ENCODE measurements at places on chromosomes 5 and 9. TPM values are rescaled to one million over a fixed set of nuclear protein-coding genes. Genes with fewer than 3 reads are reported as not detected.
A peak's percentile ranks its signal among the peaks of the same experiment; 100 is the strongest.

DNA sequence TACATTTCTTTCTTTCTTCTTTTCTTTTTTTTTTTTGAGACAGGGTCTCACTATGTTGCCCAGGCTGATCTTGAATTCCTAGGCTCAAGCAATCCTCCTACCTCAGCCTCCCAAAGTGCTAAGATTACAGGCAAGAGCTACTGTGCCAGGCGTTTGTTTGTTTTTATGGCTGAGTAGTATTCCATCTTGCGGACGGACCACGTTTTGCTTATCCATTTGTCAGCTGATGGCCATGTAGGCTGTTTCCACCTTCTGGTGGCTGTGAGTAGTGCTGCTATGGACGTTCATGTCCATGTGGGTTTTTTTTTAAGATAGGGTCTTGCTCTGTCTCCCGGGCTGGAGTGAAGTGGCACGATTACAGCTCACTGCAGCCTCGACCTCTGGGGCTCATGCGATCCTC, 2.5 kb downstream of the DOK3 start:
- no peak for DNase-seq

GRCh38 chr5:135977375-135977928, 22.7 kb upstream of the LECT2 start:
- no peak for DNase-seq

TEK gene
- polyA plus RNA-seq, result 41.4 TPM

SLC25A2 gene
- 0.17 TPM for polyA plus RNA-seq

HMMR gene
- 11.6 TPM for polyA plus RNA-seq

DNA sequence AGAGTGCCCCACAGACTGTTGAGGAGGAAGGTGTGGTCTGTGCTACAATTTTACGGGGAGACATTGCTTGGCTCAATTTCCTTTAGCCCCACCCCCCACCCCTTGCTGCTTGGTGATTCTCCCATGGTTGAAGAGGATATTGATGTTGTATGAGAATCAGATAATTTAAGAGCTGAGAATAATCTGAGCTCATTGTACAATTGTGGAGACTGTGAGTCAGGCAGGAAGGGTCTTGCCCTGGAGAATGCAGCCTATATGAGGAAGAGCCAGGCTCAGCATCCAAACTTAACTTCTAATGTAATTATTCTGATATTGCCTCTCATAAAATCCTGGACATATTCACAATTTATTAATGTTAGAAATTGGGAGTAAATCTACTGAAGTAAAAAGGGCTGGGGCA, 26.1 kb upstream of the OR2S2 start:
- no peak for DNase-seq

FOXD4L6 gene
- 0.23 TPM for polyA plus RNA-seq

PCDHGA2 gene
- polyA plus RNA-seq, result 3.9 TPM

HRCT1 gene
- polyA plus RNA-seq, result 0.78 TPM

- no peak for DNase-seq
Measured at GRCh38 chr5:65120371-65120967, 351.7 kb downstream of the CWC27 start.

DNA sequence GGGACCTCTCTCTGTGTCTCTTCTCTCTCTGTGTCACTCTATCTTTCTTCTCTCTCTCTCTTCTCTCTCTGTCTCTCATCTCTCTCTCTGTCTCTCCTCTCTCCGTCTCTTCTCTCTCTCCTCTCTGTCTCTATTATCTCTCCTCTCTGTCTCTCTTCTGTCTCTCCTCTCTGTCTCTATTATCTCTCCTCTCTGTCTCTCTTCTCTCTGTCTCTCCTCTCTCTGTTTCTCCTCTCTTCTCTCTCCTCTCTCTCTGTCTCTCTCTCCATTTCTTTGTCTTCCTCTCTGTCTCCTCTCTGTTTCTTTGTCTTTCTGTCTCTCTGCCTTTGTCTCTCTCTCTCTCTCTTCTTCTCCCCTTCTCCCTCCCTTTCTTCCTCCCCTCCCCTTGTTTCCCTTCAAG, 3.2 kb upstream of the OLFM1 start:
- DNase-seq, result no peak

DNA sequence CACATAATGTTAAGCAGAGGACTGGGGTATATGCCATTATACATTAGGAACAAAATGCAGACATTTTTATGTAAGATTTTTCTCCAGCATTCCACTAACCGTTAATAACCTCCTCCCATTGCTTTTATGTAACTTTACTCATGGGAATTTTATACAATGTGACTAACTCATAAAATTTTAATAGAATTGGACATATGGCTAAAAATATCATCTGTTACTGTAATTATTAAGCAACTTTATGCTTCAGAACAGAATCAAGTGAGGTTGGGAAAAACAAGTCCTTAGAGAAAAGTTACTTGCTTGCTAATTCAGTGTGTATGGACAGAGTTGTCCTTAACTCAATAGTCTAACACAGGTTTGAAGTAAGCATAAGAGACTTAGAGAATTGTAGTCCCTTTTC, 54.8 kb upstream of the PCSK1 start:
- no peak for DNase-seq

GRCh38 chr5:90940227-90940995, 381.8 kb downstream of the ADGRV1 start:
- peak; percentile 18 for DNase-seq

- DNase-seq, result no peak
Measured at GRCh38 chr5:172740428-172741205, 30.4 kb downstream of the DUSP1 start.

DNA sequence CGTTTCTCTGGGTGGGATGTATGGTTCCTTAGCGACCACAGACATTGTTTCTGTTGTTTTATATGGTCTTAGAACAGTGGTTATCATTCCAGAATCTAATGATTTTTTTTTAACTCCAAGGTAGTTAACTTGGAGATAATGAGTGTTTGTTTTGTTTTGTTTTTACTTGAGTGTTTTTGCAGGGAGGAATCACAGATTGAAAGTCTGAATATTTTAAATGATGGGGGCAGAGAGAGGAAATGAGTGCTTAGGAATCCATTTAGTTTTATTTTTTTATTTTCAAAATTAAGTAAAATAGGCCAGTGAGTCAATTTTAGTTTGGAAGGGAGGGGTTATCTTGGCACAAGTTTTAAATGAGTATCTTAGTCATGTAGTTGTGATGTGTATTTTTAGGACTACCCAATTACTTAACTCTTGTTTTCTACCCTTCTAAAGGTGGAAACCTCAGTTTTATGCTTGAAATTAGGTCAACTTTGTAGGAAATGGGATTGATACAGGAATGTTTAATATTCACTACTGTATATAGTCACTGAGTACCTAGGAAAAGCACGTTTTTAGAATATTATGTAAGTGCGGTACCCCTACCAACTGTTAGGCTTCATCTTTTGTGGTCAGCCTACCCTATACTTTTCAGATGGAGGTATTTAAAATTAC, 2.0 kb downstream of the UBE2R2 start:
- no peak for DNase-seq

- no peak for DNase-seq
Measured at GRCh38 chr5:160462167-160462566, 40.5 kb downstream of the PTTG1 start.

- DNase-seq, result no peak
Measured at GRCh38 chr9:122060481-122060880, 32.6 kb downstream of the TTLL11 start.

- no peak for DNase-seq
Measured at GRCh38 chr5:122089096-122090013, 11.3 kb upstream of the LOX start.

DNA sequence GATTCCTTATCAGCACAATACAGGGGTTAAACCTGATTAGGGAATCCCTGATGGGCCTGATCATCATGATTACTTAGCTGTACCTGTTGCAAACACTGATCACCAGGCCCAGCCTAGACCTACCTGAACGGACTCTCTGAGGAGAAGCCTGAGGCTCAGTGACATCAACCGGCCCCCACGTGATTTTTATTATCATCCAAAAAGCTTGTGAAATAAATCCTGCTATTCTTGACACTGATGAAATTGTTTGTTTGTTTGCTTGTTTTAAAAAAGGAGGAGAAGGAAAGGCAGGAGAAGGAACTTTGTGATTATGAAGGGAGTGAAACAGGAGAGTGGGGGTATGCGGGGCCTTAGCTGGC, 18.1 kb downstream of the LCP2 start:
- no peak for DNase-seq

GRCh38 chr9:3495855-3496254, 29.9 kb downstream of the RFX3 start:
- no peak for DNase-seq

- DNase-seq, result peak; percentile 70
Measured at GRCh38 chr9:16191691-16192402, 639.0 kb downstream of the CCDC171 start.

DNA sequence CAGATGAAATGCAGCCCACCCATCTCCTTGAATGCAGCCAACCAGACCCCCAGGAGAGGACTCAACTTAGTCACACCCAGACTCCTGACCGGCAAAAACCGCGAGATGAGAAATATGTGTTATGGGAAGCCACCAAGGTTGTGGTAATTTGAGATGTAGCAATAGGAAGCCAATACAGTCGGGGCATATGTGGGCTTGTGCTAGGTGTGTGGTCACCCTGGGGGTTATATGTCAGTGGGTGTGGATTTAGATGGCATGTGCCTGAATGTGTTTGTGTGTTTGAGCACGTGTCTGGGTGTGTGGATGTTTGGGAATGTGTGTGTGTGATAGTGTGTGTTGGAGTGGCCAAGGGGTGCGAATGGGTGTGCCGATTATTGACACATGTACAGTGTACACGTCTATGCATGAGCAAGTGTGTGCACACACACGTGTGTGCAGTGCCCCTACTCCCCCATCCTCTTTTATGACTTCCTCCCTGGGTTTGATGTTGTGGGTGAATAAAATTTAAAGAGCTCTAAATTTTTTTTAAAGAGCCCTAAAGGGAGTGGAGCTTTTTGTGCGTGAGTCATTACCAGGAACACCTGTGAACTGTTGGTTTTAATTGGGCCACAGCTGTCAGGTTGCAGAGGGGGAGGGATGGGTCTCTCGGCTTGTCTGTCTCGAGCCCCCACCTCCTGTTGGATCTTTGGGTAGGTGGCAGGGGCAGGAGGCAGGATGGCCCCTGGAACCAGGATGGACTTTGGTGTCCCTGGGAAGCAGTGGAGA, 86.8 kb downstream of the LHX2 start:
- no peak for DNase-seq

- DNase-seq, result no peak
Measured at GRCh38 chr5:148967783-148968182, 95.1 kb downstream of the SH3TC2 start.

- no peak for DNase-seq
Measured at GRCh38 chr9:117480253-117480652, 65.4 kb upstream of the ASTN2 start.

GRCh38 chr5:140358738-140359310, 1.2 kb upstream of the SLC4A9 start:
- no peak for DNase-seq

ARID3C gene
- 0.13 TPM for polyA plus RNA-seq

SPINK4 gene
- not detected for polyA plus RNA-seq

EQTN gene
- 0.52 TPM for polyA plus RNA-seq

LCN12 gene
- polyA plus RNA-seq, result 21.2 TPM

G3BP1 gene
- polyA plus RNA-seq, result 115 TPM

GRCh38 chr9:120755810-120756434, 37.3 kb downstream of the FBXW2 start:
- DNase-seq, result peak; percentile 61

- no peak for DNase-seq
Measured at GRCh38 chr5:137800700-137801411, 46.7 kb upstream of the HNRNPA0 start.

GRCh38 chr5:42949348-42950115, 90.6 kb downstream of the ANXA2R start:
- DNase-seq, result peak; percentile 54

IRX4 gene
- not detected for polyA plus RNA-seq

Measured in right lung (tissue), 10 donors.